ENCODE measurements at places on chromosomes 7 and 10.
A peak's percentile ranks its signal among the peaks of the same experiment; 100 is the strongest.

- no peak for DNase-seq
These were observed 145.0 kb downstream of the ADAM12 start for GRCh38 chr10:126243306-126243705.

DNA sequence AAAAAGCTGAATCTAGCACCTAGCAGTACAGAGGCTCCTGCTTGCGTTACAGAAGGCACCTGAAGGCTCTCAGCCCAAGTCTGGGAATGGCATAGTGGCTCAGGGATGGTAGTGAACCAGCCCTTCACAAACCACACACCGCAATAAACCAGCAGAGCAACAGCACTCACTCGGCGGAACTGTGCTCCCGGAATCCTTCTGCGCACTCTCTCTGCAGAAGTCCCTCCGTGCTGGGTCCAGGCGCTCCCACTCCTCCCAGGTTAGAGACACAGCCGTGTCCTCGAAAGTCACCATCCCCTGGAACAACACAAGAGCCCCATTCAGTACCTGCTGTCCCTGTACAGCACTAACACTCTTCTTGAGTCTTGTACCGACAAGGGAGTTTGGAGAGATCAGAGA, 1.5 kb downstream of the ZNF394 start:
- no peak for DNase-seq

- no peak for DNase-seq
These were observed 64.2 kb downstream of the AKR1C4 start for GRCh38 chr10:5260828-5261227.

GRCh38 chr7:20417260-20417659, 86.6 kb downstream of the ITGB8 start:
- no peak for DNase-seq

GRCh38 chr10:123885406-123886170, 6.0 kb downstream of the CPXM2 start:
- no peak for DNase-seq

GRCh38 chr10:124565565-124566221, 104.1 kb downstream of the LHPP start:
- DNase-seq = peak; percentile 25

DNA sequence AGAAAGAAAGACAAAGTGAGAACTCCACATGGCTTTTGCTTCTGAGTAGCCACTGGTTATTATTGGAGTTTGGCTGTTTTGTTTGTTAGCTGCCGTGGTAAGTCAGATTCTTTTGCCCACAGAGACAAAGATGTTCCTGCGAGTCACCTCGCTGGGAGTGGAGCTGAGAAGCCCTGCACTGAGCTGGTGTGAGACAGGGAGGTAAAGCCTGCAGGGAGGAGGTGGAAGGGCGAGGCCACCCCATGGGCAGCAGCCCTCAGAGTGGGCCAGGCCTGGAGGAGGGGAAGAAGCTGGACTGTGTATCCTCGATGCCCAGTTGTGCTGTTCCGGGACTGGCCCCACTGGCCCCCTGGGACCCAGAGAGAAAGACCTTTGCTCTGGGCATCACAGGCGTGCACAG, 14.3 kb upstream of the NOM1 start:
- DNase-seq = no peak

GRCh38 chr7:25970911-25971310, 181.1 kb upstream of the NFE2L3 start:
- no peak for DNase-seq

DNA sequence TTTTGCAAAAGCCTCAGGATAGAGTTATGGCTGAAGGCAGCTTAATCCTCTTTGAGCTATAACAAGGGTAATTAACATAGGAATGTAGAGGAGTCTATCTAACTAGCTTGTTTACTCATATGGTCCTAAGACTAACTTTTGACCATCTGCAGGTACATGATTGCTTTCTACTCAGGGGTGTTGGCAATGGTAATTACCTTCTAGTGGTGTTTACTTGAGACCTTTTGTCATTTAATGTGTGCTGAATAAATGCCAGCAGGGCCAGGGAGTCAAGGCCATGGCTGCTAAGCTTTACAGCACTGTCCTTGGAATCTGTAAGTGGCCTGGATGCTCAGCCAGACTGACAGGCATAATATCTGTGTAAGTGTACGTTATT, 1325.0 kb downstream of the XPNPEP1 start:
- DNase-seq = no peak

GRCh38 chr10:92590623-92591549, 2.0 kb upstream of the KIF11 start:
- peak; percentile 26 for DNase-seq
